Inflammatory macrophage treated with lipopolysaccharide for 4 hours (primary cell): ENCODE measurements at places on chromosomes 1 and 21.

DNA sequence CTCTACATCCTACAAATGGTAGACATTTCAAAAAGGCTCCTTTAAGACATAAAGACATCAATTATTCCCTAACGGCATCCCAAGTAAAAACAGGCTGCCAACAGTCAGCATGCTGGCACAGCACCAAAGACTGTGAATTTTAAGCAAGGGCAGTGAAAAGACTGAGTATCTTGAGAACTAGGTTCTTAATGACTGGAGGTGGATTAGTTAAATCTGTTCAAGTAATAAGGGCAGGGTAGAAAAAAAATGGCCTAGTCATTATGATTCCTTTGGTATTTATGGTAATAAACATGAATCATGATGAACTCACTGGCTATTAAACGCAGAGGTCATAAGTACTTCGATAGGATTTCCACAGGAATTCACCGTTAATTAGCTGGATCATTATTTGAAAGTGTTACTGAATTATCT lies 75.2 kb downstream of the KIFAP3 start:
- DNase-seq: no peak

DNA sequence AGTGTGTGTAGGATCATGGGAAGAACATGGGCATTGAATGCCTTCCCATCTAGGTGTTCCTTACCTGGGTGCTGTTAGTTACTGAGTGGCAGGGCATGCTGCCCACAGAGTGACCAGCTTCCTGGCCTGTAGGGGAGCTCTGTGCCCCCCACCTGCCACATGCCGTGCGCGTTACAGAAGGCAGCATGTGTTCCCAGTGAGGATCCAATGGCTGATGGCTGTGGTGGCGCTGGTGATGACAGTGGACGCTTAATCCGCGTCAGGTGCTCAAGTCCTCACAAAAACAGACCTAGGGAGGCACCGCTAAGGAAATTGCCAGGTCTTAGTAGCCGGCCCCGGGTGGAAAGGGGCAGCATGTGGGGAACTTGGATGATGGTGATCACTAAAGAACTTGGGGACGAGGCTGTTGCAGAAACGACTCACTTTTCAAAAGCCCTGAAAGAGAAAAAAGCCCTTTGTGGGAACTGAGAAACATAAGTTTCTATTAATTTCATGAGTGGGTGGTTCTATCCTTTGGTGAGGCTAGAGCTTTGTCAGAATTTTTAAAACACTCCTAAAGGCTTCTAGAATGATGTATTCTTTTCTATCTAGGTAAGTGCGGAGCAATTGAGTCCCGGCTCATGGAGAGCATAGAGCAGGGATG lies 93.2 kb downstream of the PRDM2 start:
- no peak for DNase-seq

- no peak for DNase-seq
Observed at GRCh38 chr1:7448986-7449385, 322.1 kb upstream of the VAMP3 start.

- DNase-seq: no peak
Observed at GRCh38 chr1:32071758-32072621, 749 bp upstream of the TMEM39B start.

- DNase-seq: no peak
Observed at GRCh38 chr1:42177541-42177981, 13.0 kb upstream of the GUCA2A start.

- DNase-seq: no peak
Observed at GRCh38 chr21:42130441-42130840, 59.3 kb downstream of the UMODL1 start.

- no peak for DNase-seq
Observed at GRCh38 chr1:19869929-19870328, 12.3 kb upstream of the OTUD3 start.

DNA sequence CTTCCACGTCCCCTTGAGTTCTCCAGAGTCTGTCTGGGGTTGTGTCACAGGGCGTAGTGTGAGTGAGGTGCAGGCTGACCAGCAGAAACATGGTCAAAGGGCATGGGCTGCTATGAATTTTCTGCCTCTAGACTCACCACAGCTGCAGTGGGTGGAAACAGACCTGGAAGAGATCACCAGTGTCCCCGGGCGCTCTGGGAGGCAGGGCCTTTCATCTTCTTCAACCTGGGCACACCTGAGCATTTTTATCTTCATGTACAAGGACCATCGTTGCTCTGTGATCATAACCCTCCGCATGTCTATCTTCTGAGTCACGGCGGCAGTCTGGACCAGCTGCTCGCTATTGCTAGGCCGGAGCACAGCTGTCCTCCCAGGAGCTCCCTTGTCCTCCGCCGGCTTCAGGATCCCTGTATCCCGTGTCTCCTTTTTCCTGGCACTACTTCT lies 29.6 kb downstream of the DEGS1 start:
- DNase-seq: no peak

DNA sequence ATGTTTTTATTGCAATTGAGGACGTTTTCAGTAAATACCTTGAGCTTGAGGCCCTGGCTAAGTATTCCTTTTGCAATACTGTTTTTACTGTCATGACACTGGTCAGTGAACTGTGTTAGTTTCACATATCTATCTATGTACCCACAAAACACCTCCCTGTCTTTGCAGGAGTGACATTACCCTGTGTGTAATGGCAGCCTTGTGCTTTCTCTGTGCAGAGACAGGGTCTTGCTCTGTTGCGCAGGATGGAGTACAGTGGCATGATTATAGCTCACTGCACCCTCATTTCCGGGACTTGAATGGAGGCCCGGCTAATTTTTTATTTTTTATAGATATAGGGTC lies 8.9 kb downstream of the YBX1 start:
- no peak for DNase-seq

GRCh38 chr1:110690709-110691365 lies 16.1 kb upstream of the KCNA3 start:
- peak; percentile 62 for DNase-seq

DNA sequence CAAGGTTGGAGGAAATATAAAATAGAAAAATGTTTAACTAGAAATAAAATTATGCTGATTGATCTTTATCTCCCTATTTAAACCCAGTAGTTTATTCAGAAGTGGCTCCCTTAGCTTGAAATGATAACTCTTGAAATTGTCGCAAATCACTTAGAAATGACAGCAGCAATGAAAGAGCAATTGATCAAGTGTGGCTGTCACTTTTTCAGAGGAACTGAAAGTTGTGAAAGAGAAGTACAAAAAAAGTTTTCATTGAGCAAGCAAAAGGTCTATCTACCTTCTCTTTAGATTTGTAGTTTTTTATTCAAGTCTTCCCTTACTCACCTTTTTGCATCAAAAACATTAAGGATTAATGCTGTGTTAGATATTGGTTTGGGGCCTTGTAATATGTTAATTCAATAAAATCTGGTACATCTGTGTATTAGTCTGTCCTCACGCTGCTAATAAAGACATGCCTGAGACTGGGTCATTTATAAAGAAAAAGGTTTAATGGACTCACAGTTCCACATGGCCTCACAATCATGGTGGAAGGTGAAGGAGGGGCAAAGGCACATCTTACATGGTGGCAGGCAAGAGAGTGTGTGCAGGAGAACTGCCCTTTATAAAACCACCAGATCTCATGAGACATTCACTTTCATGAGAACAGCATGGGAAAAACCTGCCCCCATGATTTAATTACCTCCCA lies 48.3 kb downstream of the LRRC8C start:
- DNase-seq: peak; percentile 62

- DNase-seq: no peak
Observed at GRCh38 chr1:209893751-209894150, 44.3 kb upstream of the SYT14 start.

GRCh38 chr1:58745666-58746065 lies 38.2 kb downstream of the JUN start:
- DNase-seq: no peak

GRCh38 chr1:200538179-200538578 lies 82.4 kb downstream of the KIF14 start:
- DNase-seq: no peak

- no peak for DNase-seq
Observed at GRCh38 chr1:195715652-195716051, 892.6 kb downstream of the KCNT2 start.

DNA sequence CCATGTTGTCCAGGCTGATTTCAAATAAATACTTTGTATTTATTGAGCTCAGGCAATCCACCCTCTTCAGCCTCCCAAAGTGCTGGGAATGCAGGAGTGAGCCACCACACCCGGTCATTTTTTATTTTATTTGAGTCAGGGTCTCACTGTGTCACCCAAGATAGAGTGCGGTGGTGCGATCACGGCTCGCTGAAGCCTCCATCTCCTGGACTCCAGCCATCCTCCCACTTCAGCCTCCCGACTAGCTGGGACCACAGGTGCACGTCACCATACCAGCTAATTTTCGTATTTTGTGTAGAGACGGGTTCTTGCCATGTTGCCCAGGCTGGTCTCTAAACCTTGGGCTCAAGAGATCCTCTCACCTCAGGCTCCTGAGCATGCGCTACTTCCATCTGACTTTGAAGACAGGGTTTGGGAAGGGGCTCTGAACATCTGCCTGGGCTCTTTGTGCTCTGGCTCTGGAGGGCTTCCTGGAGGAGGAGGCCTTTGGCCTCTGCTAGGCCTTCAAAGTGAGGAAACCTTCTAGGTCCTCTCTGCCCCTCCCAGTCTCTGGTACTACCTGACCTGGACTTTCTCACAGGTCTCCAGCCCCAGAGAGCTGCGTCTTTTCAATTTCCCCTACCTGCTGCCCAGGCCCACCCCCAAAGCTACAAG lies 5.8 kb downstream of the HSPB7 start:
- DNase-seq: no peak

GRCh38 chr1:165056914-165057313 lies 299.6 kb downstream of the LMX1A start:
- no peak for DNase-seq

DNA sequence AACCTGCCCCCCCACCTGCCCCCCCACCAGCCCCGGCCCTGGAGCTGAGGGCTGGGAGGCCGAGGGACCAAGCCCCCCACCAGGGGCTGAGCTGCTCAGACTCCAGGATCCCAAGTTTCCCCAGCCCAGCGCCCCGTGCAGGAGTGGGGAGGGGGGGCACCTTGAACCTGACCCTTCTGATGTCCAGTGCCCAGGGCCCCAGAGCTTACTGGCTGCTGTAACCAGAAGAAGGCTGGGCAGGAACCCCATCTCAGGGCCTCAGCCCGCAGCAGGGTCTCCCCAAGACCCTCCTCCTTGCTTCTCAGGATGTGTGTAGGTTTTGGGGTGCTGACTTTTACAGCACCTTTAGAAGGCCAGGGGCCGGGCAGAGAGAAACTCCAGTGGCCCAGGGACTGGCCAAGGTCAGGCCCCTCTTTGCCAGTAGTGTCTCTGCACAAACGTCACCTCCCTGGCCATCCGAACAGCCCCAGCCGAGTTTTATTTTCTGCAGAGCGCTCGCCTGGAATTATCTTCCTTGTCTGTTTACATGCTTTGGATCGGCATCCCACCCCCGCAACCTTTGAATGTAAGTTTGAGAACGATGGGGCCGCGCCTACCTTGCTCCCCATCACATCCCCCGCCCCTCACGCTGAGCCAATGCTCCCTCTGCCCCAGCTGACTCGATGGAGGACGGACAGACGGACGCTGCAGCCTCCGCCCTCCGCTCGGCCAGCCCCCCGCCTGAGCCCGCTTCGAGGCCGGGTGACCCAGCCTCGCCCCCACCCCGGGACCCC lies 70.1 kb upstream of the CASZ1 start:
- no peak for DNase-seq

GRCh38 chr1:230855886-230856285 lies 12.4 kb downstream of the C1orf198 start:
- no peak for DNase-seq

GRCh38 chr1:113456967-113457366 lies 66.7 kb downstream of the MAGI3 start:
- DNase-seq: no peak

GRCh38 chr1:178472531-178472930 lies 24.2 kb downstream of the CLEC20A start:
- no peak for DNase-seq
